ENCODE measurements at places on chromosomes 13 and 19.

DNA sequence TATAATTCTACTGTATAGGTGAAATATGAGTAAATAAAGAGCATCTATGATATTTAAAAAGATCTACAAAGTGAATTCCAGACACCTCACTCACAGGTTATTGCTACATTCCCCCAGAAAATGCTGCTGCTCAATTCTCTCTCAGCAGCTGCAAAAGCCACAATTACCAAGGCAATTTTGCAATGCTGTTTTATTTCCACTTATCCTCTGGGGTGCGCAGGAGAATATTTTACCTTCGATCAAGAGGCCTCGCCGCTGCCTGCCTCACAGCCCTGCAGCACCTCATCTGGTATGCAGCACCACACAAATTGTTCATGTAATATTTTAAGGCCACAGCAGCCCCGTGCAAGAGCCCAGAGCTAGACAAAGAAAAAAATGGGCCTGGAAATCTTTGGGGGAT lies 333.2 kb downstream of the DNAJC15 start:
- DNase-seq, result no peak

DNA sequence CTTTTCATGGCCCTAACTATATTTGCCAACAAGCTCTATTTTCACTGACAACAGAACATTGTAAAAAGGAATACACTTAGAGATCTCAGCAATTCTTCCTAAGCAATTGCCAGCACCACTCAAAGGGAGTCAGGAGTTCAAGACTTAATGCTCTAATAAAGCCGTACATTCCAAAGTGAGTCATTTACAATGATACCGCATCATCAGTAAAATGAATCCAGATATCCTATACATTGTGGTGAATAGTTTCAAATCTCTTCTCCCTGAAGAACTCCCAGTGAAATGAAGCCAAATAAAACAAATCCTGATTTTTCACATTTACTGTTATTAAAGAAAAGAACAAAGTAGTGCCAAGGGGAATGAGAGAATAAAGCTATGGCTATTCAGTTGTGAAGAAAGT lies 2898.7 kb upstream of the PCDH20 start:
- DNase-seq, result no peak

DNA sequence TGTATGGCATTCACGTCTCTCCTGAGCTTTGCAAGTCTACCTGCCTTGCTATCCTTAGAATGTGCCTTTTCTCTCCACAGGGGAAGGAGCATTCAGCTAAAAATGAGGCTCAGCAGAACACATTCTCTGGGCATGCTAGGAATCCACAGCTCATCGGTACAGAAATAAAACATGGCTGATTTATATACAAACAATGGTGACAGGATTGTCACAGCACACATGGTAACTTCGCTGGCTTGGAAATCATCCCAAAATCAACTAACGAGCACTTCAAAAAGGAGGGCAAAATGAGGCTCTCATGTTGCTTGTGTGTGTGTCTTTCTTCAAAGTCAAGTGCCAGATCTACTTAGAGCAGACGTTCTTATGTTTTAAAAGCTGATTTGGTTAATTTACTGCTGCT lies 373.0 kb downstream of the FGF14 start:
- no peak for DNase-seq

- DNase-seq, result no peak
These were observed 618 bp upstream of the ZBTB45 start for GRCh38 chr19:58520257-58520599.

Measured in 8988T (cell line).